ENCODE measurements at places on chromosomes 3 and 15.

DNA sequence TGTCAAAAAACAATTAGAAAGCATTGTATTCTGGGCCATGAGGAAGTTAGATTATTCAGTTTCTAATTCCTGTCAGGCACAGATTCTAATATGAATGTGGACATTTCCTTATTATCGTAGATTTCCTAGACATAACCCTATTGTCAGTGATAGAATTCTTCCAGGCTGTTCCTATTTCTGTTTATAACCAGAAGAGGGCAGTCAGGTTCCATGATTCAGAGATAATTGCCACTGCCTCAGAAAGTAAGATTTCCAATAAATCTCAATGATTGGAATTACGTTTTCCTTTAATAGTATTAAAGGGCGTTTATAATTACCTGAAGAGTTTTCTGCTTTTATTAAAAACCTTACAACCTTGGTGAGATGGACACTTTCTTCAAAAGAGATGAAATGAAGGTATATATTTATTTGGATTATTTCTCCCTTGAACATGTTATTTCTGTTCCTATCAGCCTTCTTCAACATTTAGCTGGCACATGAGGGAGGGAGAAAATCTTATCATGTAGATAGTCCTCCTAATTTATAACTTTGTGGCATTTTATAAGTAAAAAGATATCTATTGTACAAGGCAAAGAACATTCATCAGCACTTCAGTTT is 439.2 kb downstream of the MCTP2 start:
- DNase-seq, result no peak

GRCh38 chr3:30873671-30874070 is 20.8 kb downstream of the GADL1 start:
- DNase-seq, result no peak

DNA sequence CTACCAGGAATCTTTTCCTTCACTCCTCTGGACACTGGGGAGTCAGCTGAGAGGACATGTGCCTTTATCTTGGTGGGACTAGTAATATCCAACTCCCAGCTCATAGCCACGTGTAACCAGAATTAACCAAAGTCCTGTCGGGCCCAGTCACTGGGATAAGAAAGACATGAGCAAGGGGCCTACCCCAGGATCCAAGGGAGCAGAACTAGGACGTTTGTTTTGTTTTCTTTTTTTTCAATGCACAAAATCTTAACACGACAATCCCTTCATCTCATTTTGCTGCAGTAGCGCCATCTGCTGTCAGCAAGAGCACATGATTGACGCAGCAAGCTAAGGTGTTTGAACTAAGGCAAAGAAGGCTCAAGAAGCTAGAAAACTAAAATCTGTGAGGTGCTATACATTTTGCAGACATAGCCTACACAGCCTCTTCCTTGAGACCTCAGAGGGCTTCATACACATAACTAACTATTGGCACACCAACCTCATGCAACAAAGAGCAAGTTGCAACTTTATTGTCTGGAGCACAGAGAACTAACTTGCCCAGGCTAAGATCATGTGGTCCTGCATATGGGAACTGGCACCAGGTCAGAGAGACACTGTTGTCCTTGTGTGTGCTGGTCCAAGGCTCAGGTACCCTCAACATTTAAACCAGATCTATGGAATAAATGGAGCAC is 43.6 kb downstream of the RLBP1 start:
- peak; percentile 60 for DNase-seq

DNA sequence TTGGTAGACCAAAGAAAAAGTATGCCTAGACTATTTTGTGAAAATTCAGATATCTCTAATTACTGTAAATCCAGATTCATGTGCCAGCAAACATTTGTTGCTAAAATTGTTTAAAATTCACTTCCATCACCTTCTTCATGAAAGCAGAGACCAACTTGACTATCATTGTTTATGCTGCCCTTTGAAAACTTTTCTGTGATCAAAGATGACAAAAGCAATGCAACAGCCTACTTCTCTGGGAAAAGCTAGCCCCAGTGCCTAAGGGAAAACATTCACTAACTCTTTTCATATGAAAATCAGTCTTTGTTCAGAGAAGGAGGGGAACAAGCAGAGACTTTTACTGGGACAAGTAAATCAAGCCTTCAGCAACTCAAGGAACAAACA is 178.0 kb upstream of the P2RY1 start:
- DNase-seq, result no peak

DNA sequence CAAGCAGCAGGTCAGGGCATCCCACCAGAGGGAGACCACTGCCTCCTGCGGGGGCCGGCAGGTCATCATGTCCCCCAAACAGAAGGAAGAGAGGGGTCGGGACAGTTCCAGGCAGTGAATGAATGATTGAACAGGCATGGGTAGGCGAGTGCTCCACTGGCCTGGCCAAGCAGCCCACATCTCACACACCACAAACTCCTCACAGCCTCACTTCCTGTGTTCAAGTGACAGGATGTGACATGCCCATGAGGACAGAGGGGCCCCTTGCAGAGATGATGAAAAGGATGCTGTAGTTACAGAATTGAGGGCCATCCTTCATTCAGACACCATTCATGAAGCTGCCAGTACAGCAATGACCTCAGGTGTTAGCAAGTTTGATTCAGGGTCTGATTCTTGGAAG is 3.7 kb downstream of the IQSEC1 start:
- DNase-seq, result no peak

GRCh38 chr15:88917760-88918159 is 4.6 kb upstream of the MFGE8 start:
- no peak for DNase-seq

- no peak for DNase-seq
Observed at GRCh38 chr15:90097475-90097874, 4.8 kb downstream of the IDH2 start.

DNA sequence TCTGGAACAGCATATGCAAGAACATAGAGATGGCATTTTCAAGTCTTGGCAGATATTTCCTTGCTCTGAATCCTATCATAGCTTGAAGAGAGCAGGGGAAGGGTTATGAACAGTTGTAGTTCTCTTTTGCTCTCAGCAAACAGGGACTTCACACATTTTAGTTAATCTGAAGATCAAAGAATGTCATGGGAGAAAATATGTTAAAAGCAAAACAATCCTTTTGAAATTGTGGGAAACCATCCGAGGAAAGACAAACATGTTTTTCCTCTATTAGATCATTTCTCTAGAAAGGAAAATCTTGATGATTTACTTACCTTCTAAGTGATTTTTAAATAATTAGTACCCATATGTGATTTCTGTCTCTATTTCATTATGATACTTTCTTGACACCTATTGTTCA is 77.8 kb upstream of the DCBLD2 start:
- DNase-seq, result no peak

DNA sequence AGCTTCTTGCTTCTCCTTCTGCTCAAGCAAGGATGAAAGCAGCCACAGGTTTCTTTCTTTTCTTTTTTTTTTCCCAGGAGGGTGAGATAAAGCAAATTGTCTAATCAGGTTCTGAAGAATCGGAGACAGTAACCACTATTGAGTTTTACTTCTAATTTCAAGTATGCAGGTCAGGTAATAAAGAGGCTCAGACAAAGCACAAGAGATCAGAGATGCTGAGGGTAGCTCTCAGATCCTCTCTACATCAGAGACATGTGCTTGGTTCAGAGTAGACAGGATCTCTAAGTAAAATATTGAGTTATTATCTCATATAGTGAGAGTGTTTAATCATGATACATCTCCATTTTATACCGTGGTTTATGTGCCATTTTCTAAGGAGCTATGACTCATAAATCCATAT is 168.5 kb downstream of the NFKBIZ start:
- no peak for DNase-seq

GRCh38 chr3:136055491-136055890 is 90.0 kb downstream of the PPP2R3A start:
- DNase-seq, result no peak

DNA sequence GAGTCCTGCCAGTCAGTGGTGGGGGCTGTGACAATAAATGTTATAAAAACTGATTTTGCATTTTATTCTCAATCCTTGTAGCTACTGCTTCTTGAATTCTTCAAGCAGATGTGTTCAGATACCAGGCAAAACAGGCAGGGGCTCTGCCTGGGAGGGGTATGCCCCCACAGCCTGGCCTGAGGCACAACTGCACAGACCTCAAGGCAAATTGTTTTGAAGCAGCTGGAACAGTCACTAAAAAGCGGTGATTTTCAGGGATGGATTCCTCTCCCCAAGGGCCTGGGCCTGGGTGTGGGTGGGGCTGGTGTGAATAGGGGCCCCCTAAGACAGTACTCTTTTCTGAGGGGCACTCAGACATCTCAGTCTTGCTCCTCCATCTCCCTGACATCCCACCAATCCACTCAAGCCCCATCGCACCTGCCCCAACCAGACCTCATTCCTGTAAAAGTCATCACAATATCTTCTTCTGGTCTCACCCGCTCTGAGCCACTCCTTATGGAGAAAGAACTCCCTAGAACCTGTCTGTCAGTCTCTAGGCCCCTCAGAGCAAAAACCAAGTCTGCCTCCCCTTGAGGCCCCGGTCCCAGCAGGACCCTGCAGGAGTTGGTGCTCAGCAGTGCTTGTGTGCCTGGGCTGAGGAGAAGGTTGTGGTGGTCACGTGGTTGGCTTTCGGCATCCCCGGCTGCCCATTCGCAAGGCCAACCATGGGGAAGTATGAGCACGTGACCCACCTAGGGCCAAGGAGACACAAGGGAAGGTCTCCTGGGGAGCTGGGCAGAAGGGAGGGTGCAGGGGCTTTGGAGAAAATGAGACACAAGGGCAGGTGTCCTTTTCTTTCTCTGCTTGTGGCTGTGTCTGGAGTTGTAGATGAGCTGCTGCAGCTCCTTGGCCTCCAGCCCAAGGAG is 2.9 kb upstream of the PSTPIP1 start:
- DNase-seq, result peak; percentile 5
